ENCODE measurements at places on chromosomes 6 and 20. TPM values are rescaled to one million over a fixed set of nuclear protein-coding genes. Genes with fewer than 3 reads are reported as not detected.

TRIM38 gene
- 3.7 TPM for total RNA-seq

ALDH8A1 gene
- 0.58 TPM for total RNA-seq

- DNase-seq, result no peak
Observed at GRCh38 chr20:61989741-61990140, 75.9 kb downstream of the TAF4 start.

- DNase-seq, result no peak
Observed at GRCh38 chr6:13527671-13528056, 40.3 kb upstream of the GFOD1 start.

- no peak for DNase-seq
Observed at GRCh38 chr20:47535088-47535487, 33.4 kb downstream of the NCOA3 start.

DNA sequence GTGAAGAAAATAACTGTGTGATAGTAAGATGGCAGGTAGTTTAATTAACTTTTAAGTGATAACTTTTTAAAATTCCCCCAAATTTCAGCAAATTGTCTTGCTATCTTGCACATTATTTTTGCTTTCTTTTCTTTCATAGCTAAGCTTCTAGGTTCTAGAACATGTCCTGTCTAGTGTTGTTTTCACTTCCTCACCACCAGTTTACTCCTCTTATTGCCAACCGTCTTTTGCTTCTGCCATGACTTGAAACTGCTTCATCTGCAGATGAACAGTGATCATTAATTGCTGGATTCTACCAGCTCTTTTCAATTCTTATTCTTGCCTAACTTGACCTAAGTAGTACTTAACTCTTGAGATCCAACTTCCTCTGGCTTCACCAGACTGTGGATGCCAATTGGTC is 137.8 kb downstream of the CENPW start:
- DNase-seq, result no peak

GRCh38 chr6:37126493-37126958 is 43.4 kb upstream of the PIM1 start:
- no peak for DNase-seq

OR12D3 gene
- not detected for total RNA-seq

GRCh38 chr6:155158030-155158843 is 105.6 kb upstream of the CLDN20 start:
- DNase-seq, result no peak

C6orf89 gene
- 53.2 TPM for total RNA-seq

DNA sequence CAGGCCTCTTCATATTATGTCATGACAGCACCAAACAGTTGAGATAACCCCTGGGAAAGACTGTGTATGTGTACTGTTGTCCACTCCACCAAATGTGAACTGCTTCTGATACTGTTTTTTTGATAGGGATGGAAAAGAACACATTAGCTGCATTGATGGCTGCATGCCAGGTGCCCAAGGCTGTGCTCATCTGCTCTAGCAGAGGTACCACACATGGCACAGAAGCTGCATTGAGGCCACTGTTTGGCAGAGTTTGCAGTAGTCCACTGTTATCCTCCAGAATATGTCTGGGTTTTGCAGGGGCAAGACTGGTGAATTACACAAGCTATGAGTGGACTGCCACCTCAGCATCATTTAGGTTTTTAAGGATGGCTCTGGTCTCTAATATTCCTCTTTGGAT is 28.2 kb upstream of the ELMO2 start:
- no peak for DNase-seq

DNA sequence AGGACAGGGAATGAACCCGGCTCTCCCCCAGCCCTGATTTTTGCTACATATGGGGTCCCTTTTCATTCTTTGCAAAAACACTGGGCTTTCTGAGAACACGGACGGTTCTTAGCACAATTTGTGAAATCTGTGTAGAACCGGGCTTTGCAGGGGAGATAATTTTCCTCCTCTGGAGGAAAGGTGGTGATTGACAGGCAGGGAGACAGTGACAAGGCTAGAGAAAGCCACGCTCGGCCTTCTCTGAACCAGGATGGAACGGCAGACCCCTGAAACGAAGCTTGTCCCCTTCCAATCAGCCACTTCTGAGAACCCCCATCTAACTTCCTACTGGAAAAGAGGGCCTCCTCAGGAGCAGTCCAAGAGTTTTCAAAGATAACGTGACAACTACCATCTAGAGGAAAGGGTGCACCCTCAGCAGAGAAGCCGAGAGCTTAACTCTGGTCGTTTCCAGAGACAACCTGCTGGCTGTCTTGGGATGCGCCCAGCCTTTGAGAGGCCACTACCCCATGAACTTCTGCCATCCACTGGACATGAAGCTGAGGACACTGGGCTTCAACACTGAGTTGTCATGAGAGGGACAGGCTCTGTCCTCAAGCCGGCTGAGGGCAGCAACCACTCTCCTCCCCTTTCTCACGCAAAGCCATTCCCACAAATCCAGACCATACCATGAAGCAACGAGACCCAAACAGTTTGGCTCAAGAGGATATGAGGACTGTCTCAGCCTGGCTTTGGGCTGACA is 28.8 kb upstream of the ZBP1 start:
- no peak for DNase-seq

TRIM10 gene
- total RNA-seq, result not detected

- DNase-seq, result no peak
Observed at GRCh38 chr20:34808583-34808982, 16.9 kb downstream of the NCOA6 start.

- no peak for DNase-seq
Observed at GRCh38 chr6:118174071-118174470, 267.0 kb downstream of the SLC35F1 start.

DNA sequence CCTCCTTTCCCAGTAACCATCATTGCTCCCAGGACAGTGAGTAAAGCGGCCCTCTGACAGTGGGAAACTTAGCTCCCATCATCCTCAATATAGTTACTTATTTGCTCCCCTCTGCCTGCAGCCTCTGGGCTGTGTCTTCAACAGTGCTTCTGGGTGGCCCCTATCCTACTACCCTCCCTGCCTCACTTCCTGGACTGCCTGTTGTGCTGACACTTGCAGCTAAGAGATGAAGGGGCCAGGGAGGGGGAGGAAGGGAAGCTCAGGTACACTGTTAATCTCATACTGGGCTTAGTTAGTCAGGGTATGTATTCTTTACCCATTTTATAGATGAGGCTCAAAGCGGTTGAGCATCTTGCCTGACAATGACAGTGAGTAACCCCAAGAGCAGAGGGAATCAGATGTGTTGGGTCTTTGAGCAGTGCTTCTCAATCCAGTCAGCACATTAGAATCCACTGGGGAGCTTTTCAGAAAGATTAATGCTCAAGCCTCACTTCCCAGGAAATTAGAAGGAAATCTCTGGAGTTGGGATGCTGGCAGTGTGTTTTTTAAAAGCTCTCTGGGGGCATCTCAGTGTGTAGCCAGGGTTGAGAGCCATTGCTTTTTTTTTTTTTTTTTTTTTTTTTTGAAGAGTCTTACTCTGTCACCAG is 27.1 kb upstream of the KCNK5 start:
- DNase-seq, result no peak
